ENCODE measurements at places on chromosomes 7 and 10. TPM values are rescaled to one million over a fixed set of nuclear protein-coding genes. Genes with fewer than 3 reads are reported as not detected.

DNA sequence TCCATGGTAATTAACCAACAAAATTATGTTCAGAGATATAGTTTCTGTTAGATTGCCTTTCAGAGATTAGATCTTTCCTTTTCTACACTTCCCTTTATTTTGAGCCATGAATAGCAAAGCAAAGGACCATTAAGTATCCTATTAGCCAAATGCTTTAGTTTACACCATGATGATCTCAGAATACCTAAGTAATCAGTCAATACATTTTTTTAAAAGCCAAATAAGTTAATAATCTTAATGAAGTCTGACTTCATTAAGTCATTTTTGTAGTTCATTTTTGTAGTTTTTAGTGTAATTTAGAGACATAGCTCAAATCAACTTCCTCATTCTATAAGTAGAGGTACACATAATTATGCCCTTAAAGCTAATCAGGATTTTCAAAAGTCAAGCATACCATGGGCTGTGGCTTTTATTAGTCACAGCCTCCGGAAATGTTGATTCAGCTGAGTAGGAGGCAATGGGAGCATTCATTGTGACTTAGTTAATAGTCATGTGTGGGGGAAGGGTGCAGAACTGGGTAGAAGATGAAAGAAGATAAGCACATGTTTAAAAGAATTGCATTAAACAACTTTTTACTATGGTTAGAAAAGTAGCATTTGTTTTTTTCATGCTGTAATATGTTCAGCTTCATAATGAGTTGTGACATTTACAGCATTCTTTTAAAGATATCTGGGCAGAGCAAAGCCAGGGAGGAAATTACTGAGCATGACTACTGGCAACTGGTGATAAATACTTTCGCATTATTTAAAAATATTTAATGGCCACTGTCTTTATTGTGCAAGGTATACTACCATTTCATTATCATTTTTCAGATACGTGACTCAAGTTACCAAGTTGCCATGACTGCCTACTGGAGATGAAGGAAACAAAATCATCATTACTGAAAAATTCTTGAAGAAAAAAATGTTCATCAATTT, 57.3 kb upstream of the CCDC71L start:
- DNase-seq = peak; percentile 46

NME8 gene
- polyA plus RNA-seq = not detected

FAM24B gene
- 16.8 TPM for polyA plus RNA-seq

GRCh38 chr10:5978230-5978489, 817 bp upstream of the IL15RA start:
- no peak for DNase-seq

PCDH15 gene
- not detected for polyA plus RNA-seq

Data from A549 (cell line).